Activated naive CD4-positive, alpha-beta T cell treated with anti-CD3 and anti-CD28 coated beads, Interleukin-2, amount 50 U/mL, for 72 hours (primary cell): ENCODE measurements at places on chromosomes 12 and 14.

- DNase-seq = no peak
Observed at GRCh38 chr14:61574514-61574807, 120.9 kb upstream of the HIF1A start.

DNA sequence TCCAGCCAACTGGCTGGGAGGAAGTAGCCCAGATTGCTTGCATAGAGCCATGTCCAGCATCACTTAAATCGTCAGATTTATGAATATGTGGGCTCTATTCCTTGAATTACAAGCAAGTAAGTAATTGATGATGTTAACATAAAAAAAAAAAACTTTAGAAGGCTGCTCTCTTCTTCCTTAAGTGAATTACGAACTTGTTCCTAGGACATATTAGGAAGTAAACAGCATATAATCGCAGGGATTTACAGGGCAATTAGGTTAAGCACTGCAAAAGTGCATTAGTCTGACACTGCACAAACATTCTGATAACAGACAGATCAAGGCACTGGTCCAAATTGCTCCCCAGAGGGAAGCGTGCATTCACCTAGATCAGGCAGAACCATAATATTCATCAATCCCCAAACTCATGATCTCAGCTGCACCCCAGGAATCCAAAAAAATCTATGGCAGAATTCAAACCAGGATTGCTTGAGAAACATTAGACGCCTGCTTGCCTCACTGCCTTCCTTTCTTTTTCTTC, 293.2 kb downstream of the TMEM132D start:
- no peak for DNase-seq

DNA sequence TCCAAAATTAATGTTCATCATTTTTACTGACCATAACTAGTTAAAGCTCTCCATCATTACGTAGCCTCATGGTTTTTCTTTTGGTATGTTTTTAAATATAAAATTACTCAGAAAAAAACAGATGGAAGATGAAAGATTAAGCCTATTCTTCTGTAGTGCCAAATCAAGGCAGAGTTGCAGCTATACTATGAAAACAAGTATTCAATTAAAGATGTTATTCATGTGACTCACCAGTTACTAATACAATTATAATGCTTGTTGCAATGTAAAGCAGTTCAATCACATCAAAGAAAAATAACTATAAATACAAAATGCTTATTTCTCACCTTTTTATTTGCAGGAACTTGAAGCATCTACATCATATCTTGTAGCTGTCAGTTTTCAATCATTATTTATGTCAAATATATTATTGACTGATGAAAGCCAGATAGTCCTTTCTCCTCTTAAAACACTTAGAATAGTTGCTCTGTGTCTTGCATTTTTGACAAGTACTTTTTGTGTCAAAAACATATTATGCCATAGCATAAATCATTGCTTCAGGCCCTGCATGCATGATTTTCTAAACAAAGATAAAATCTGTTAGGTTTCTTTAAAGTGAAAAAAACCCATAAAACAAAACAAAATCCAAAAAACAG, 36.0 kb upstream of the TRHDE start:
- DNase-seq = no peak

DNA sequence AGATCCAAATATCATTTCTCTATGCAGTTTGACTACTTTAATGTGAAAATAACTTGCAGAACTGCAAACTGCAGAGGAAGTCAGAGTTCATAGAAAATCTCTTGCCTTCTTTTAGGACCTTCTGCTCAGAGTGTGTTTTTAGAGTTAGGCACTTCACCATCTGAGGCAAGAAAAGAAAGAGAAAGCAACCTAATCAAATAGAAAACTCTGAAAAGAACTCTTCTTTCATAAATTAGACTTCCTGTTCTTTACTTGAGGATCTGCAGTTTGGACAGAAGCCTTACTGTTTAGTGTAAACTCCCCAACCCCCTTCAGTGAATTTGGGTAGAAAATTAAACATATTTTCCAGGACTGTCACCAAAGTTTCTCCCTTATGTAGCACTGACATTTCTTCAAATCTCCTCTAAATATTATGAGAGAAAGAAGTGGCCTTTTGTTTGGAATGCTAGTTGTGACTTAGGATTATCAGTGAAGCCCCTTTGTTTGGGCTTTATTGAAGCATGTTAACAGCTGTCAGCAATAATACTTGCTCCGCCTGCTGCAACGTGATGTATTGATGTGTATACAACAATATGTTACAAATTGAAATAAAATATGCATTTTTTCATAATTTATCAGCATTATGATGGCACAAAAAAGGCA, 99.5 kb downstream of the PDZRN4 start:
- no peak for DNase-seq

DNA sequence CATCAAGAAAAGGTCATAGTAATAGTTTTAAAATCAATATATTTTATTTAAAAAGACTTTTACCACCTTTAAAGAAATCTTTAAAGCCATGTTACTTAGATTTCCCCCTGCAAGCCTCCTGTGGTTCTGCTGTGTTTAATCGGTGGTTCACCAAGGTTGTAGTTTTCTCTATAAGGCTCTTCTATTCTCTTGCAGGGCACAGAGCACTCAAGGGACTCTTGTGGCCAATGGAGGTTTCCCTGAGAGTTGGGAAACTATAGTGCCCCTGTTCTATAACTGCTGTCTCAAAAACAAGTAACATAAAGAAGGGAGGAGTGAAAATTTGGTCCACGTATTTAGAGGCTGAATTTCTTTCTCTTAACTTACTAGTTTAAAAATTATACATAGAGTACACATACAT, 25.0 kb downstream of the DACT1 start:
- no peak for DNase-seq

DNA sequence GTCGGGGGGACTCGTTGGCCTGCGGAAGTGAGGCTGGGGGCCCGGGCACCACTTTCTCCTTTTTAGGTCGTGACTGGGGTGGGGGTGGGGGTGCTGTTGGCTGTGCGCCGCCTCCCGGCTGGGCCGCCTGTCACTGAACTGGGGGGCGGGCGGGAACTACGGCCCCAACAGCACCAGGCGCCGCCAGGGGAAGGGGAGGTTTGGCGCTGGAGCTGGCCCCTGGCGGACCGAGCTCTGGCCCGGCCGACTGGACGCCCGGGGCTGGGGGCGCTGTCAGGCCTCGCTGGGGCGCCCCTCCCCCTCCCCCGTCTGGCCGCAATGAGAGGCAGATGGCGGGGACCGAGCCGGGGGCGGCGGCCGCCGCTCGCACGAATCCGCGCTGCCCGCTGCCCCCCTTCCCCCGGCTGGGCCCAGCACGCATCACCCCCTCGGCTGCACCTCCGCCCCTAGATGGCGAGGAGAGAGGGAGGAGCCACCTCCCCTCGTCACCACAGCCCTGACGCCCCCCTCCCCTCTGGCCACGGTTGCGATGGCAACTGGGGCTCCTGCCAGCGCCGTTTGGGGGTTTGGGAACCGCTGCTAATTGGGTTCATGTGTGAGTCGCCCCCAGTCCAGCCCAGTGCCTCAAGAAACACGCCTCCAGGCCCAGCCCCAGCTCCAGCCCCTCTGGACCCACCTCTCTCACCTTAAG, 723 bp downstream of the NFATC4 start:
- DNase-seq = no peak
